Testis (tissue), 5 donors: ENCODE measurements at places on chromosomes 13 and 19.

GRCh38 chr19:16739546-16739945 lies 19.9 kb downstream of the NWD1 start:
- DNase-seq, result no peak

DNA sequence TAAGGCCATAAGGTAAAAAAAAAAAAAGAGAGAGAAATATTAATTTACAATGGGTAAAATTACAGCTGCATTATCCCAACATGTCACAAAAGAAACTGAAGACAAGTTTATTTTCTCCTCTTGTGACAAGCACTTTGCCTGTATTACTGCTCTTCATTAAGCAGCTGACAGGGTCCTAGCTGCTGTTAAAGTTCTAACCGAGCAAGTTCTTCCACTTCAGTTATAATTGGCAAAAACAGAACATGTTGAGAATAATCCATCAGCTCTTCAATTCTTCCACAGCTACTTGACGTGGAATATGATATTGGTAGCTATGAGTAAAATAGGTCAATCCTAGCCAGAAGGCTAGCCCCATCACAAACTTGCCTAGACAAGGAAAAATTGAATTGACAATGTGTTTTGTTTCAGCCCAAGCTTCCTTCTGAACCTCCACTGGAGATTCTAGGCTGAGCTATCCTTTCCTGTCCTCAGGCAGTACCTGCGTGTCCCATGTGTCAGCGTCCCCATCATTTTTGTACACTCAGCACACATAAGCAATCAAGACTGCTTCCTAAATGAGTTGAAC lies 32.2 kb upstream of the DOCK9 start:
- no peak for DNase-seq

DNA sequence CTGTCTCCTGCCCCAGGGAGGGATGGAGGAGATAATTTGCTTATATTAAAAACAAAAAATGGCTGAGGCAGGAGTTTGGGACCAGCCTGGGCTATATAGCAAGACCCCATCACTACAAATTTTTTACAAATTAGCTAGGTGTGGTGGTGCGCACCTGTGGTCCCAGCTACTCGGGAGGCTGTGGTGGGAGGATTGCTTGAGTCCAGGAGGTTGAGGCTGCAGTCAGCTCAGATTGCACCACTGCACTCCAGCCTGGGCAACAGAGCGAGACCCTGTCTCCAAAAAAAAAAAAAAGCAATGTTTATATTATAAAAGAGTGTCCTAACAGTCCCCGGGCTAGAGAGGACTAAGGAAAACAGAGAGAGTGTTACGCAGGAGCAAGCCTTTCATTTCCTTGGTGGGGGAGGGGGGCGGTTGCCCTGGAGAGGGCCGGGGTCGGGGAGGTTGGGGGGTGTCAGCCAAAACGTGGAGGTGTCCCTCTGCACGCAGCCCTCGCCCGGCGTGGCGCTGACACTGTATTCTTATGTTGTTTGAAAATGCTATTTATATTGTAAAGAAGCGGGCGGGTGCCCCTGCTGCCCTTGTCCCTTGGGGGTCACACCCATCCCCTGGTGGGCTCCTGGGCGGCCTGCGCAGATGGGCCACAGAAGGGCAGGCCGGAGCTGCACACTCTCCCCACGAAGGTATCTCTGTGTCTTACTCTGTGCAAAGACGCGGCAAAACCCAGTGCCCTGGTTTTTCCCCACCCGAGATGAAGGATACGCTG lies 184.0 kb downstream of the KDM4B start:
- no peak for DNase-seq

DNA sequence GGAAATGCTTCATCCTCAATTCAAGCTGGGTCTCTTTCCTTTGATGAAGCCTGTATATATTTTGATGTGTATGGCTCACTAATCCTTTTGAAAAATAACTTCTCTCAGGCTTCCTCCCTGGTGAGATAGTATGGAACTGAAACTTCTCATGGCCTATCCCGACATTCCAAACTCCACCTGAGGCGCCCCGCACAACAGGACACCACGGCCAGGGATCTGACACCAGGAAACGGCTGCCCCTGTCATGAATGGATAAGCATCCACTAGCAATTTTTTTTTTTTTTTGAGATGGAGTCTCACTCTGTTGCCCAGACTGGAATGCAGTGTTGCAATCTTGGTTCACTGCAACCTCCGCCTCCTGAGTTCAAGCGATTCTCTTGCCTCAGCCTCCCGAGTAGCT lies 16.4 kb downstream of the SLC7A1 start:
- no peak for DNase-seq

DNA sequence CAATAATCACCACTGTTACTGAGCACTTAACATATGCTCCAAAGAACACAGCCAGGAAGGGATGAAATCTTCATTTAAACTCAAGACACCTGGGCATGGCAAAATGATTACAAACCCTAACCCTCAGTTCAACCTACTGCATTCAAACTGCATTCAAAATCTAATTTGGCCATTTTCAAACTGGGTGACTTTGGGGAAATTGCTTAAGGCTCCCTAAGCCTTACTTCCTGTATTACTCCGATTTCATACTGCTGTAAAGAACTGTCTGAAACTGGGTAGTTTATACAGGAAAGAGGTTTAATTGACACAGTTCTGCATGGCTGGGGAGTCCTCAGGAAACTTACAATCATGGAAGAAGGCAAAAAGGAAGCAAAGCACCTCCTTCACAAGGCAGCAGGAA lies 50.4 kb downstream of the CBY2 start:
- DNase-seq, result no peak
